Epithelial cell of alveolus of lung (primary cell): ENCODE measurements at places on chromosomes 6 and 20. TPM values are rescaled to one million over a fixed set of nuclear protein-coding genes. Genes with fewer than 3 reads are reported as not detected.

SSTR4 gene
- not detected in 2 replicates for total RNA-seq

PLG gene
- total RNA-seq: not detected in 2 replicates

LRRC73 gene
- total RNA-seq: 0.39 TPM in 1 of 2 replicates, not detected in the other

C6orf58 gene
- not detected in 2 replicates for total RNA-seq

BYSL gene
- 9.7 and 13.6 TPM in 2 replicates for total RNA-seq

CGAS gene
- total RNA-seq: 7.1 and 8.7 TPM in 2 replicates

TTK gene
- 11.4 and 22.0 TPM in 2 replicates for total RNA-seq

HLA-DRB1 gene
- total RNA-seq: not detected in 2 replicates

C20orf144 gene
- total RNA-seq: 0.08 and 0.26 TPM in 2 replicates

GPR63 gene
- total RNA-seq: 0.64 and 1.7 TPM in 2 replicates

PACRG gene
- not detected in 2 replicates for total RNA-seq

SCAF8 gene
- total RNA-seq: 27.2 and 39.4 TPM in 2 replicates

RING1 gene
- 17.8 and 22.0 TPM in 2 replicates for total RNA-seq

CCM2L gene
- 0.13 TPM in 1 of 2 replicates, not detected in the other for total RNA-seq

TFAP2A gene
- under 0.01 TPM in 1 of 2 replicates, not detected in the other for total RNA-seq

EZR gene
- 20.8 and 87.5 TPM in 2 replicates for total RNA-seq

SS18L1 gene
- total RNA-seq: 4.8 and 11.9 TPM in 2 replicates

VSX1 gene
- total RNA-seq: not detected in 2 replicates

SCGN gene
- not detected in 2 replicates for total RNA-seq

RIPPLY2 gene
- total RNA-seq: not detected in 2 replicates

PPP1R11 gene
- 32.4 and 42.3 TPM in 2 replicates for total RNA-seq

HNF4A gene
- total RNA-seq: not detected in 2 replicates

GGTLC1 gene
- not detected in 2 replicates for total RNA-seq

RNF144B gene
- total RNA-seq: 1.9 TPM in 1 of 2 replicates, not detected in the other

HLA-DQA1 gene
- not detected in 2 replicates for total RNA-seq

SYCP2L gene
- 0.13 TPM in 1 of 2 replicates, not detected in the other for total RNA-seq

MYB gene
- 2.5 TPM in 1 of 2 replicates, not detected in the other for total RNA-seq

PRPH2 gene
- total RNA-seq: 2.5 and 4.4 TPM in 2 replicates
